Cardiac fibroblast (primary cell): ENCODE measurements at places on chromosomes 12 and 14.
A peak's percentile ranks its signal among the peaks of the same experiment; 100 is the strongest.

- DNase-seq, result no peak
Observed at GRCh38 chr12:78792052-78792698, 72.4 kb upstream of the SYT1 start.

DNA sequence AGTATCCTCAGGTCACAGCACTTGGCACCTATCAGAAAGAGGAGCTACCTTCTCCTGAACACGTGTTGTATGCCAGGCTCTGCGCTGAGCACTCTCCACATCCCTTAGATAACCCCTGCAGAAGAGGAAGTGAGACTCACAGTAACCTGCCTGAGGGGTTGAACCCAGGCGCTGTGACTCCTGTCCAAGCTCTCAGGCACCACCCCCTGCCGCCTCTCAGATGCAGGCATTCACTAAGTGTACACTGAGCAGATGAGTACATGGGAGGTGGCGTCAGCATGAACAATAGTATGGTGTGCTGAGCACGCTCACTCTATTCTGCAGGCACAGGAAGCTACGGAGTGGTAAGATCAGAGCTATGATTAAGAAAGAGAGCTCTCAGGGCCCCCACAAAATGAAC, 21.0 kb upstream of the RIC8B start:
- no peak for DNase-seq

DNA sequence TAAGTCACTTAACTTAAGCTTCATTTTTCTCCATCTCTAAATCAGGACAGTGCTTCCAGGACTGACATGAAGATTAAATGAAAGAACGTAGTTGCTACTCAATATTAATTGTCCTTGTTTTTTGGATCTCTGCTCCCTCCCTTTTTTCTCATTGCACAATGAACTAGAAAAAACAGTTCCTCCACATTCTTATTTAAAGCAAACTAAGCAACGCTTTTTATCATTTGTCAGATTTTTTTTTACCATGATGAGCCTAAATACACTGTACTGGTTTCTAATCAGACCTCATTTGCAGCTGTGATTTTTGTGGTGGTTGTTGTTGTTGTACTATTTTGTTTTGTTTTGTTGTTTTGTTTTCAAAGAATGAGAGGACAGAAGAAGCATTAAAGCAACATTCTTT, 23.2 kb upstream of the PARP11 start:
- DNase-seq, result no peak

GRCh38 chr12:105576261-105576660, 245.8 kb downstream of the C12orf75 start:
- DNase-seq, result no peak

DNA sequence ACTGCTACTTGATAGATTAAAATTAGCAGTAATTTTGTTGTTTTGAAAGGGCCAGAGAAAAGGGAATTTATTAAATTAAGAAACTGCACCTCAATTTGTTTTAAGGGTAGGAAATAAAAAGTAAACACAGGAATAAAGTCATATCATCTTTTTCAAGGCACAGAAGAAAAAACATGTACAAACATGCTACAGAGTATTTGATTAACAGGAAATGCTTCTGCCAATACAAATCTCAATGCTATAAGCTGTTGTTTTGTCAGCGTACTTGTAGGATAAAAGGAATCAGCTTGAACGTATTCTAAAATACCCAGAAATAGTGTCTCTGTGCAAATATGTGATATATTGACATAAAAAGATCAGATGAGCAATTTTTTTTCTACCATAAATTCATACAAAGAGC, 474.0 kb upstream of the MGAT4C start:
- no peak for DNase-seq

GRCh38 chr12:20646239-20646827, 48.8 kb upstream of the SLCO1C1 start:
- DNase-seq, result peak; percentile 71

GRCh38 chr14:79294499-79294898, 916.8 kb downstream of the DIO2 start:
- peak; percentile 50 for DNase-seq

GRCh38 chr12:11980115-11980514, 90.6 kb upstream of the BCL2L14 start:
- no peak for DNase-seq

- peak; percentile 19 for DNase-seq
Observed at GRCh38 chr14:68891851-68892660, 87.0 kb downstream of the ACTN1 start.

DNA sequence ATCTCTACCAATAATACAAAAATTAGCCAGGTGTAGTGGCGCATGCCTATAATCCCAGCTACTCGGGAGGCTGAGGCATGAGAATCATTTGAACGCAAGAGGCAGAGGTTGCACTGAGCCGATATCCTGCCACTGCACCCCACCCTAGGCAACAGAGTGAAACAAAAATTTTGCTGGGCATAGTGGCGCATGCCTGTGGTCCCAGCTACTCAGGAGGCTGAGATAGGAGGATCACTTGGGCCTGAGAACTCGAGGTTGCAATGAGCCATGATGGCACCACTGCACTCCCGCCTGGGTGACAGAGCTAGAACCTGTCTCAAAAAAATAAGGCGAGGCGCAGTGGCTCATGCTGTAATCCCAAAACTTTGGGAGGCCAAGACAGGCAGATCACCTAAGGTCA, 9.5 kb downstream of the ATXN2 start:
- DNase-seq, result no peak

GRCh38 chr12:65187665-65188064, 18.3 kb downstream of the LEMD3 start:
- DNase-seq, result no peak

DNA sequence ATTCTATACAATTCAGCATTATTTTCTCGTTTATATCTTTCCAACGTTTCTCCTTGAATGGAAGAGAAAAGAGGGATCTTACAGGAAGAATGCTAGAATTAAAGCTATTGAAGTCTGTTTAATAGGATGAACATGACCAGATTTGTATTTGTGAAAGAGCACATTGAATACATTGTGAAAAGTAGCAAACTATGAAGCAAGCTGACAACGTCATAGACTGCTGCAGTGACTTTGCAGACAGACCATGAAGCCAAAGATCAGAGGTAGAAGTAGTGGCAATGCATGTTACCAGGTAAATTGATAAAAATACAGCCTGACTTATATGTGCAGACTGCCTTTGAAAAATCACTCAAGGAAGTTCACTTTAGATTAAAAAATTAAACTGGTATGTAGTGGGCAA, 146.1 kb downstream of the RASSF9 start:
- no peak for DNase-seq

DNA sequence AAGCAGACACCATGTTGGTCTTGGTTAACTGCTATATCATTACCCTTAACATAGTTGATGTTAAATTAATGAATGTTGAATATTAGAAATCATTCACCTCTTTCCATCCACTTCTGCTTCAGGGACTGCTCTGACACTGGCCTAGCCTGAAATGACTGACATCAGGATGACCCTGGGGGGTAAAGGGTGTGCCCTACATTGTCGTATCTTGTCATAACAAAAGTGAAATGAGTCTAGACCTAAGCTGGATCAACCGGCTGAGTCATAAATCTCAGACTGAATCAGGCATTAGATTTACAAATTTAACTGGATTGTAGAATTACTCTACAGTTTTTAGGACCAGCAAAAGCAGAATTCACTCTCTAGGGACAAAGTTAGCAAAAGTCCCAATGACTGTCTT, 35.3 kb downstream of the KICS2 start:
- peak; percentile 78 for DNase-seq

- DNase-seq, result no peak
Observed at GRCh38 chr12:53166837-53167236, 13.7 kb upstream of the ZNF740 start.

- DNase-seq, result peak; percentile 81
Observed at GRCh38 chr14:61566537-61567225, 128.6 kb upstream of the HIF1A start.

GRCh38 chr12:57593187-57593586, 2.2 kb downstream of the PIP4K2C start:
- no peak for DNase-seq

DNA sequence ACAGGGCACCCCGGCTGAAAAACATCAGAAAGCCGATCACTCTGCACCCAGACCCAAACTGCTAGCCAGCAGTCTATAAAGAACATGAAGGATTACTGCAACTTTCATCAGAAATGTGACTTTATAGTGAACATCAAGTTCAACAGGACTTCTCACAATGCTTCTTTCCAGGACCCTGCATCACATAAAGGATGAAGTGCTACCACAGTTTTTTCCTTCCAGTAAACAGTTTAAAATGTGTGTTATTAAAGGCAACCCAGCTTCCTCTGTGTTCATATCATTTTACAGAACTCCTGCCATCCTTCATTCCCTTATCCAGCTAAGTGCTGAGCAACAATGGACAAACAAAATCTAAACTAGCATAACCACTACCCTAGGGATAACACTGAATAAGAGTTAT, 280.3 kb upstream of the DIO2 start:
- DNase-seq, result no peak

- DNase-seq, result peak; percentile 38
Observed at GRCh38 chr12:122527478-122527944, 462 bp downstream of the KNTC1 start.

GRCh38 chr12:126480451-126480850, 1415.2 kb downstream of the AACS start:
- DNase-seq, result no peak

GRCh38 chr12:96578526-96579125, 89.2 kb downstream of the CFAP54 start:
- DNase-seq, result peak; percentile 75

GRCh38 chr12:25459541-25459951, 93.5 kb downstream of the LMNTD1 start:
- no peak for DNase-seq

- no peak for DNase-seq
Observed at GRCh38 chr12:66345956-66346355, 43.7 kb downstream of the HELB start.

DNA sequence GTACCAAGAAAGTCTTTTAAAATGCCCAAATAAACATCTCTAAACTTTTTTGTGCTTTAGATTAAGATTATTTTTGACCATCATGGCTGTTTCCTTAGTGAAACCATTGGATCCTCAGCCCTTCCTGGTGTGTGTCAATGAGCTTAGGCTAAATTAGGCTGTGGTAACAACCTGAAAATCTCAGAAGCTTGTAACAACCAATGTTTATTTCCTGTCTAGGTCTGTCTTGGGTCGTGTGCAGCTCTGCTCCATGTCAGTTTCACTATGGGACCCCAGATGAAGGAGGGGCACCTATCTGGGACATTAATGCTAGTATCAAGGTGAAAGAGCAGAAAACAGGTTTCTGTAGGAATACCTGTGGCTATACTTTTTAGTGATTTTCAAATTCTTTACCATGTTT, 49.9 kb downstream of the KCNMB4 start:
- DNase-seq, result no peak

DNA sequence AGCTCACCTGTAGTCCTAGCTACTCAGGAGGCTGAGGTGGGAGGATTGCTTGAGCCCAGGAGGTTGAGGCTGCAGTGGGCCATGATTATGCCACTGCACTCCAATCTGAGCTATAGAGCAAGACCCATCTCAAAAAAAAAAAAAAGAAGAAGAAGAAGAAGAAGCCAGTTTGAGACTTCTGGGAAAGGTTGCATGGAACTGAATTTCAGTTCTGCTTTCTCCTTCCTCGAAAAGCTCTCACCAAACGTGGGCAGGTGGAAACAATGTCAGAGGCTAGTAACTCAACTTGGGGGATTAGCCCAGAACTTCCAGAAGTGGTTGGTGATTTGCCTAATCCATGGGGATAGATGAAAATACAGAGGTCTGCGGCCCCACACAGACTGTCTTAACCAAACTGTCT, 18.7 kb downstream of the FLVCR2 start:
- no peak for DNase-seq

- no peak for DNase-seq
Observed at GRCh38 chr12:25960961-25961360, 2.5 kb downstream of the RASSF8 start.

- DNase-seq, result peak; percentile 57
Observed at GRCh38 chr12:47841910-47842309, 22.2 kb upstream of the HDAC7 start.

DNA sequence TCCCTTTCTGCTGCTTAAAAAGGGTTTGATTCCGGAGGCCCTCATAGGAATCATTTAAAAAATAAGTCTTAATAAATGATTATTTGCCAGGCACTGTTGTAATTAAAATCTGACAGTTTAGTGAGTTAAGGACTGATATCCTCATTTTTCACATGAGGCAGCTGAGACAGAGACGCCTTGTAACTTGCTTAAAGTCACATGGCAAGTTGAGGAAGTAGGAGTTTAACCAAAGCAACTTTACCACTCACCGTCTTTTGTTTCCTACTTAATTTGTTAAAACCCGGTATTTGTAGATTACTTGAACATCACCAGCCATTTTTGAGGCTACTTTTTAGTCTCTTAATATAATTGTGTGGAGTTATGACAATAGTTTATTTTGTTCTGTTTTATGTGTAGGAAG, 2.4 kb downstream of the TIGAR start:
- DNase-seq, result no peak

GRCh38 chr14:35113308-35113950, 8.4 kb downstream of the PPP2R3C start:
- no peak for DNase-seq

- no peak for DNase-seq
Observed at GRCh38 chr14:101600891-101601605, 39.8 kb downstream of the DIO3 start.

DNA sequence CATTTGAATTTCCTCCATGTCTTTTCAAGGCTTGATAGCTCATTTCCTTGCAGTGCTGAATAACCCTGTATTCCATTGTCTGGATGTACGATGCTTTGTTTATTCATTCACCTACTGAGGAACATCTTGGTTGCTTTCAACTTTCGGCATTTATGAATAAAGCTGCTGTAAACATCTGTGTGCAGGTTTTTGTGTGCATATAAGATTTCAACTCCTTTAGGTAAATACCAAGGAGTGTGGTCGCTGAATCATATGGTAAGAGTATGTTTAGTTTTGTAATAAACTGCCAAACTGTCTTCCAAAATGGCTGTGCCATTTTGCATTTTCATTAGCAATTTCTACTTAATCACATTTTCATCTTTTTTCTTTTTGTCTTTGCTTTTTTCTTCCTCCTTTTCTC, 327.7 kb upstream of the TBX3 start:
- no peak for DNase-seq

DNA sequence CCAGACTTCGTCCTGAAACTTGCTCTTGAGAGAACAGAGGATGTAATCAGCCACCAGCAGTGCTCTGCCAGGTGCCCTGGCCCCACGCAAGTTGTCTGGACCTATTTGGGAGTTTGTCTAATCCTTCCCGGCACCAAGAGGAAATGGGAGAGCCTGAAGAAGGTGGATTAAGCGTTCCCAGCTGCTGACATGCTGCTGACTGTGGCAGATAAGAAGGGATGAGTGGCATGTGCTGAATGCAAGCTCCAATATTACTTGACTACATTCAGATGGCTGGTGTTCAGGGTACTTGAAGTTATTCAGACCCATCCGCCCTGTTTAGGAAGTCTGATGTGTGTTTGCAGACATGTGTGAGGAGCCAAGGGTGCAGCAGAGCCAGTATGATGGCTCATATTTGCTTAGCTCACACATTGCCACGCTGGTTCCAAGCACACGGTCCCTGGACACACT, 440.6 kb upstream of the CCDC196 start:
- DNase-seq, result peak; percentile 90

GRCh38 chr12:80792861-80793260, 76.1 kb downstream of the MYF5 start:
- DNase-seq, result peak; percentile 16

GRCh38 chr12:65266408-65266807, 12.1 kb upstream of the MSRB3 start:
- no peak for DNase-seq

- DNase-seq, result peak; percentile 77
Observed at GRCh38 chr12:104886418-104887401, 71.4 kb downstream of the SLC41A2 start.

- DNase-seq, result no peak
Observed at GRCh38 chr14:91284791-91285548, 40.5 kb upstream of the GPR68 start.
